Glomerular endothelial cell (primary cell): ENCODE measurements at places on chromosomes 5 and 9.
A peak's percentile ranks its signal among the peaks of the same experiment; 100 is the strongest.

- DNase-seq, result no peak
These were observed 32.1 kb downstream of the PTTG1 start for GRCh38 chr5:160453751-160454150.

- DNase-seq, result no peak
These were observed 366.8 kb downstream of the CYLC2 start for GRCh38 chr9:103361906-103362305.

DNA sequence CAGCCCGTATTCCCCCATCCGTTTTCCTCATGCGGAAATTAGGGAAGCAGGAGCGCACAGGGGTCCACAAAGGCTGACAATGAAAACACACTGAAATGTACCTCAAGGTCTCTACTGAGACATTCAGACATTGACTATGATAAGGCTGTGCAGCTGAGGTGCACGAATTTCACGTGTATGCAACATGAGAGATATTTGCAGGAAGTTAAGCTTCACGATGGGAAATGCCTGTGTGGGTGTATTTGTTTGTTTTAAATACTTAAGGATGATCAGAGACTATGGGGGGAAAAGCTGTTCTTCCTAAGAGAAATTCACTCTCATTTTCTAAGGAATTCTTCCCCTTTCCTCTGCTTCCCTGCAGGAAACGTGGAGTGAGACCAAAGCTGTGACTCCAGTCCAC lies 2.6 kb upstream of the SPATA31E1 start:
- peak; percentile 10 for DNase-seq

DNA sequence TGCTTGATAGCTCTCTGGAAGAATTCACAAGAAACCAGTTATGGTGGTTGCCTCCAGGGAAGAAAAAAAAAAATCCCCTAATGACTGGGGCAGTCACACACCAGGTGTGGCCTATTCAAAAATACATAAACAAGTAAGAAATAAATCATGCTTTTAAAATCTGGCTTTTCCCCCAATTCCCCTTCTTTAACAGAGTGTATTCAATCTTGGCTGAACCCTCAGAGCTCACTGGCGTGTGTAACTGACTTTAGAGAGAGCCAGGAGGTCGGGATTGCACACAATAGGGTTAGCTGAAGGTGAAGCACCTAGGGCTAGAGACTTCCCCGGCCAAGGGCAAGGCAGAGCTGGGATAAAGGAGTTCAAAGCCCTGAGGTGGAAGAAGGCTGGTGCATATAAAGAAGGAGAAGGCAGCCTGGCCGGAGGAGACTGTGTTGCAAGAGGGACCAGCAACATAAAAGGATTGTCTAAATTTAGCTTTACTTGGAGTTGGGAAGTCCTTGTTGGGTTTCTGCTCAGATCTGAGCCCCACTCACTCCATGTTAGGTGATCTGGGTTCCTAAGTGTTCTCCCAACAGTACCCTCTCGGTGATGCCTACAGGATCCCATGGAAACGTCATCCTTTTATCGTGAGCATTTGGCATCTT lies 19.7 kb downstream of the FNBP1 start:
- DNase-seq, result no peak

DNA sequence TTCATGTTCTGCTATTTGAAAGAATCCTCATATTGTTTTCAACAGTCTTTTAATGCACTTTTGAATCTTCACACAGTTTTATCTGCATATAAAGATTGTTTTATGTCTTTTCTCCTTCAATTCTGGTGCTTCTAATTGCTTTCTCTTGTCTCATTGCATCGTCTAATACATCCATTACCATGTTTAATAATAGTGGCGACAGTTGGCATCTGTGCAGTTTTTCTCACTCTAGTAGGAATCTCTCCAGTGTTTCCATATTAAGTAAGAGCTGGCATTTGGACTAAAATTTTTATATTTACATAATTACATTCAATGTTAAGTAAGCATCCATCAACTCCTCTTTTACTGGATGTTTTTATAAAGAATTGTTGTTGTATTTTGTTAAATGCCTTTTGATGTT lies 49.9 kb downstream of the ADCY2 start:
- DNase-seq, result no peak

DNA sequence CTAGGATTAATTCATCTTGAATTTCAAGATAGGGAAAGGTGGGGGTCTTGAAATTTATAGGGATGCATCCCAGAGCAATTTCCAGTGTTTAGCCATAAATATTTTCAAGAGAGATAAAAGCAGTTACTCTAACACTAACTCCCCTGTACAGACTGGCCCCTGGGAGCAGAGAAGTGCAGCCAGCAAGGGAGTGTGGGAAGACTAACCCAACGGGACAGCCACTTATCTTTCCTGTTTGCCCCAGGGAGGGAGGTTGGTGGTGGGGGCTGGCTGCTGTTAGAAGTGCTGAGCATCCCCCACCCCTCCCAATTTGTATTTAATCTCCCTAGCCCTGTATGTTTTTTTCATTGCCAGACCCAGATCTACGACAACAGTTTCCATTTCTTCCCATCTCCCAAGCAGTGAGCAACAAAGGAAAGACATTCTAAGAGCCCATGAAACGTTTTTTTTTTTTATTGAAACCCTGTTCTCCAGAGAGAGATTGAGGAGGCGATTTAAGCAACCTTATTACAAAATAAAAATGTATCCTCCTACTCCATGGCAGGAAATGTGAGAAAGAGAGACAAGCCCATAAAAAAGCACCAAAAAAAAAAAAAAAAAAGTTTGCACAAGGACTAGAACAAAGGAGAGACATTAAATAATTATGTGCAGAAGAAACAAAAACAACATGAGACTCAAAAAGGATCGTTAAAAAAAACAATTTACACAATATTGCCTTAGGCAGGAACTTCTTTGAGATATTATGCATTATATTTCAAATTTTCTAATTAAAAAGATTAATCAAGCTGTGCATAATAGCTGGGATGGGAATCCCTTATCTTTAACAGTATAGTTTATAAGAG lies 343.4 kb downstream of the ARHGEF28 start:
- DNase-seq, result no peak

DNA sequence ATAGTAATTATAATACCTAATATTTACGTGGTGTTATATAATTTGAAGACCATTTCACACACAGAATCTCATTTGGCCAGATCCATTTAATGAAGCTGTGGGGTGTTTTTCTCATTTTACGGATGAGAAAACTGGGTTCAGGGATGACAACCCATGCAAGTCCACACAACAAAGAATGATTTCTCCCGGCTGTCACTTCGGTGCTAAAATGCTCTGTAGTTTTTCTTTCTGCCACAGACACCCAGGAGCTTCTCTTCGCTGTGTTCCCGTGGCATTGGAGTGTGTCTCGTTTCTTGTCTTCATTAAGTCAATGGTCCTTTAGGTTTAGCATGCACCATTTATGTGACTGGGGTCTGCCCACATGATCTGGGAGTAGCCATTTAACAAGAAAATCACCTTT lies 308.5 kb downstream of the ENC1 start:
- DNase-seq, result no peak

DNA sequence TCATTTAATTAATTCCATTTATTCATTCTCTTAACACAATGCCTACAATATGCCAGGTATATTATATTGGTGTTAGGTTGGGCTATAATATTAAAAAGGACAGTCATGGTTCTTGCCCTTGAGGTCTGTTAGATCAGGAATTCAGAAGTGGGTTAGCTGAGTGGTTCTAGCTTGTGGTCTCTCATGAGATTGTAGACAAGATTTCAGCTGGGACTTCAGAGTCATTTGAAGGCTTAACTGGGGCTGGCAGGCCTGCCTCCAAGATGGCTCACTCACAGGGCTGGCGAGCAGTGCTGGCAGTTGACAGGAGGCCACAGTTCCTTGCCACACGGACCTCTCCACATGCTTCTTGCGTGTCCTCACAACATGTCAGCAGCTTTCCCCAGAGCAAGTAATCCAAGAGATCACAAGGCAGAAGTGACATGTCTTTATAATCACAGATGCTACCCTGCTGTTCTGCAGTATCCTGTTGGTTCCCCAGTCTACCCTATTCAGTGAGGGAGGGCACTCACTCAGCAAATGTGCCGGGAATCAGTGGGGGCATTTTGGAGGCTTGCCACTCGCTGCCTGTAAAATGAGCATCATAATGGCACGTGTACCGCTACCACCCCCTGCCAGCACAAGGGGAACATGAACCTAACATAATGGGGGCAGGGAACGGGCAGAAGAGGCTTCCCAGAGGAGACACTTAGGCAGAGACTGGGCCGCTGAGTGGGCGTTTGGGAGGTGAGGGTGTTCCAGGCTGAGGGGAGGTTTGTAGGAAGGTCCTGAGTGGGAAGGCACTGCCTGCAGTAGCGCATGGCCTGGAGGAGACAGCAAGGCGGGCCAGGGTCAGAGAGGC lies 70.0 kb downstream of the EXOSC2 start:
- DNase-seq, result no peak

DNA sequence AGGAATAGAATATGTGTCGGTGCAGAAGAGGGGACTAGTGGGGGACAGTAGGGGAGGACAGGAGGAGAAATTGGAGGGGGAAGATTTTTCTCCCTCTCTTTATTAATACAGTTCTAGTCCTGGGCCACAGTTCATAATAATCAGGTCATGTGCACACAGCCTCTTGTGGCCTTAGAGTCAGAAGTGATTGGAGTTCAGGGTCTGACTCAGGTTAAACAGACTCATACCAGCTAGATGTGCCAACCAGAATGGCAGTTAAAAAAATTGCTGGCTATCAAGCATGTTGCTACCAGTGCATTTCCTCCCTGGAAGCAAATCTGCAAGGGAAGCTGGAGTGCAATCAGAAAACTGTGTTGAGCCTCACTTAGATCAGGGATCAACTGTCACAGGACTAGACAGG lies 132.7 kb upstream of the MAP1B start:
- DNase-seq, result no peak

DNA sequence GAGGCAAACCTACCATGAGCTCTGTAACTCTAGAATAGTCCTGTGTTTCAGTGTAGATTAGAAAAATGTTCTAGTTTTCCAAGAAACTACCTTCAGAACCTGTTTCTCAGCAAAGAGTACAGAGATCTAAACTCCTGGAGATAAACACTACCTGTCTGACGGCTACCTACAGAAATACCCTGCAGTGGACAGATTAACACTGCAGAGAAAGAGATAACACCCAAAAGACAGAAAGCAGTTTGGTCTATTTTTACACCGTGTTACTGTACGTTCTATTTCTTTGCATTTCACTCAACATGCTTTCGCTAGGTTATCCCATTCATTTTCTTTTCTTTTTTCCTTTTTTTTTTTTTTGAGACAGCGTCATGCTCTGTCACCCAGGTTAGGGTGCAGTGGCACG lies 11.6 kb downstream of the SCAI start:
- DNase-seq, result no peak

DNA sequence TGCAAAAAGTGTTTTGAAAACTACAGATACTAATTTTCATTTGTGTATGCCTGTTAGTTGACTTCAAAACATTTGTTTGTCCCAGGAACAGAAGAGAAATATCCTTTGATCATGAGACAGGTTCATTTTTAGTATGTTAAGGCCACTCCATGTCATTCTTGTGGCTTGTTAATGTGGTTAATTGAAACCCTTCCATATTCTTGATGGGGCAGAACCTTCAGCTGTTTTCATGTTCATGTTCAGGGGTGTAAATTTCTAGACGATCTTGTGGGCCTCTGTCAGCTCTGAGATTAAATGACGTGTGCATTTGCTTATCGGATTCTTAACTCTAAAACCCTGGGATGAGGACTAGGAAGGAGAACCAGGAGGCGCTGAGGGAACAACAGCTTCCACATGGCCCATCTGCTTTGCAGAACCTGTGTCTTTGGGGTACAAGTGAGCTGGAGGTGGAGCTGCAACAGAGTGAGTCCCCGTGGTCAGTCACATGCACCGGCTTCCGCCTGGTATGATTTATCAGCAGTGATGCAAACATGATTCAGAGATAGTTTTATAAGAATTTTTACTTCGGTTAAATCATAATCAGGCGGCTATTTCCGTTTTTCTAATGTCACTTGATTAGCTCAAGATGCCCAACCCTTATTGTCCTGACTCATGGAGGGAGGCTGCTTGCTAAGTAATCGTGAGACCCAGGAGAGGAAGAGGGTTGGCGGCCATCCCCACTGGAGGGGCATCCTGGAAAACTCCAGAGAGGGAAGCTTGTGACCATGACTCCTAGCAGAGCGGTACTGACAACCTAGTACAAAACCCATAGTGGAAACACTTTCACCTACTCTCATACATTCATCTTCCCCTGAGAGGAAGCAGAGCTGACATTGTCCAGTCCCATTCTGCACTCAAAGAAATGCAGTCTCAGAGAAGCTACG lies 138.4 kb downstream of the C9orf152 start:
- peak; percentile 68 for DNase-seq

DNA sequence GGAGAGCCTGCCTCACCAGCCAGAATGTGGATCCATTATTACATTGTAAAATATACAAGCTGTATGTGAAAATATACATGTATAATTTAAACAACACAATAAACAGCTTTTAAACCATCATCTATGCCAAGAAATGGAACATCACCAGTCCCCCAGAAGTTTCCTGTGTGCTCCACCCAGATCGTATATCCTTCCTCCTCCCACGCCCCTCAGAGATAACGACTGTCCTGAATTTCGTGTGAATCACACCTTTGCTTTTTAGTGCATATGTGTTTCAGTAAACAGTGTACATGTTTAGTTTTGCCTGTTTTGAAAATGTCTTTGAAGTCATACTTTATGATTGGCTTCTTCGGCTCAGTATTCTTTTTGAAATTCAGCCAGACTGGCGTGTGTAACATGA lies 134.6 kb upstream of the MYO10 start:
- no peak for DNase-seq

- DNase-seq, result no peak
These were observed 3.9 kb downstream of the FUBP3 start for GRCh38 chr9:130583271-130583670.

GRCh38 chr9:137447722-137448601 lies 6.8 kb upstream of the ENTPD8 start:
- DNase-seq, result no peak

DNA sequence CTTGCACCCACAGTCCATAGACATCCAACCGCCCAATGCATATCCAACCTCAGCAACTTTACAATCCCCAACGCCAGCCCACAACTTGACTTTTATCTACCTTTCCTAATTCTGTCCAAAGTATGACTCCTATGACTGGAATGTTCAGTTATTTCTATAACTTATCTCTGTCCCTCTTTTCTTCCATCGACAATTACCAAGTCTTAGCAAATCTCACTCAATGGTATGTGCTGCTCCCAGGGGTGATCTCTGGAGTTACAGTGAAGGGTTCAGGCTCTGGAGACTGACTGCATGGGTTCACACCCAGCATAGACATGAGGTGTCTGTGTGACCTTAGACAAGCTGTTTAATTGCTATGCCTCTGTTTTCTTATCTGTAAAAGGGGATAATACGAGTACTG lies 106.9 kb downstream of the SPOCK1 start:
- DNase-seq, result no peak
